ENCODE measurements at places on chromosomes 1 and 21. TPM values are rescaled to one million over a fixed set of nuclear protein-coding genes. Genes with fewer than 3 reads are reported as not detected.

TLR5 gene
- total RNA-seq: under 0.01 TPM

TRPM2 gene
- 0.29 TPM for total RNA-seq

TCHH gene
- 0.14 TPM for total RNA-seq

KIAA1614 gene
- total RNA-seq: 3.9 TPM

KIRREL1 gene
- 211 TPM for total RNA-seq

CYP4Z1 gene
- not detected for total RNA-seq

Measured in placental pericyte (primary cell).